Activated CD4-positive, alpha-beta T cell treated with anti-CD3 and anti-CD28 coated beads for 36 hours (primary cell): ENCODE measurements at places on chromosomes 3 and 15. TPM values are rescaled to one million over a fixed set of nuclear protein-coding genes. Genes with fewer than 3 reads are reported as not detected.

DNA sequence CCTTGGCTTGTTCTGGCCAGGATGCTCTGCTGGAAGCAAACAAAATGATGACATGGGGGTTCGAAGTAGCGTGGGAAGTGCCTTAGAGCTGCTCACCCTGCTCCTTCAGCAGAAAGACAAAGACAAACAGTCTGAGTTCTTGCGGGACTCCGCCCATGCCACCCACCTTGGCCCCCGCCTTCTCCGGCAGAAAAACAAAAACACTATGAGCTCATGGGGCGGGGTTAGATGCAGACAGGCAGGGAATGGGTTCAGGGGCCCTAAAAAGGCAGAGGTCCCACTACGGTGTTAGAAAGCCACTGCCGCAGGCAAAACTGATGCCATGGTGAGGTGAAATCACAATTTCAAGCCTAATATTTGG is 9.7 kb upstream of the NCKIPSD start:
- DNase-seq = no peak

- DNase-seq = no peak
Measured at GRCh38 chr3:146067048-146067447, 93.9 kb downstream of the PLOD2 start.

- no peak for DNase-seq
Measured at GRCh38 chr15:29554531-29554930, 267.7 kb downstream of the TJP1 start.

GRCh38 chr15:74200871-74201419 is 1.6 kb downstream of the STRA6 start:
- no peak for DNase-seq

GRCh38 chr15:79743032-79743431 is 153.8 kb downstream of the MTHFS start:
- DNase-seq = no peak

GRCh38 chr3:2915826-2916225 is 194.3 kb downstream of the IL5RA start:
- DNase-seq = no peak

- DNase-seq = no peak
Measured at GRCh38 chr15:48144889-48145288, 24.1 kb downstream of the SLC24A5 start.

GRCh38 chr3:69764121-69764741 is 25.0 kb downstream of the MITF start:
- no peak for DNase-seq

DNA sequence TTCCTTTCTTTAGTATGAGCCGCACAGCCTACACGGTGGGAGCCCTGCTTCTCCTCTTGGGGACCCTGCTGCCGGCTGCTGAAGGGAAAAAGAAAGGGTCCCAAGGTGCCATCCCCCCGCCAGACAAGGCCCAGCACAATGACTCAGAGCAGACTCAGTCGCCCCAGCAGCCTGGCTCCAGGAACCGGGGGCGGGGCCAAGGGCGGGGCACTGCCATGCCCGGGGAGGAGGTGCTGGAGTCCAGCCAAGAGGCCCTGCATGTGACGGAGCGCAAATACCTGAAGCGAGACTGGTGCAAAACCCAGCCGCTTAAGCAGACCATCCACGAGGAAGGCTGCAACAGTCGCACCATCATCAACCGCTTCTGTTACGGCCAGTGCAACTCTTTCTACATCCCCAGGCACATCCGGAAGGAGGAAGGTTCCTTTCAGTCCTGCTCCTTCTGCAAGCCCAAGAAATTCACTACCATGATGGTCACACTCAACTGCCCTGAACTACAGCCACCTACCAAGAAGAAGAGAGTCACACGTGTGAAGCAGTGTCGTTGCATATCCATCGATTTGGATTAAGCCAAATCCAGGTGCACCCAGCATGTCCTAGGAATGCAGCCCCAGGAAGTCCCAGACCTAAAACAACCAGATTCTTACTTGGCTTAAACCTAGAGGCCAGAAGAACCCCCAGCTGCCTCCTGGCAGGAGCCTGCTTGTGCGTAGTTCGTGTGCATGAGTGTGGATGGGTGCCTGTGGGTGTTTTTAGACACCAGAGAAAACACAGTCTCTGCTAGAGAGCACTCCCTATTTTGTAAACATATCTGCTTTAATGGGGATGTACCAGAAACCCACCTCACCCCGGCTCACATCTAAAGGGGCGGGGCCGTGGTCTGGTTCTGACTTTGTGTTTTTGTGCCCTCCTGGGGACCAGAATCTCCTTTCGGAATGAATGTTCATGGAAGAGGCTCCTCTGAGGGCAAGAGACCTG is 13.2 kb downstream of the GREM1 start:
- DNase-seq = peak; percentile 59

DNA sequence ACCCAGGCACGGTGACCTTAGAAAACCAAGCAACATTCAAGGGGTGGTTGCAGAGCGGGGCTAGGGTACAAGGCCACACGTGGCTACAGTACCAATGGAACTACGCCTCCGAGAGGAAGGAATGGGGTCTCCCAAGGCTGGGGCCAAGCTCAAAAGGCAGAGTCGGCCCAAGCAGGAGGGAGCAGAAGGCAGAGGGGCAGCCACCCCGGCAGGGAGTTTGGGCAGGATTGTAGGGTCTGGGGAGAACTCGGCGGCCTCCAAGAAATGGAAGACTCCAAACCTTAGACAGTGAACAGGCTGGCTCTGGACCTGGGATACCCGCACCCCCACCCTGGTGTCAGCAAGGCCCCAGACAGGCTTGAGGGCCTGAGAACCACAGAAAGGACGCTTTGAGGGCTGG is 28.7 kb downstream of the ATRIP start:
- DNase-seq = no peak

GRCh38 chr3:113630956-113631542 is 65.4 kb downstream of the USF3 start:
- no peak for DNase-seq

- DNase-seq = peak; percentile 79
Measured at GRCh38 chr3:101828691-101829436, 20.4 kb upstream of the NFKBIZ start.

DNA sequence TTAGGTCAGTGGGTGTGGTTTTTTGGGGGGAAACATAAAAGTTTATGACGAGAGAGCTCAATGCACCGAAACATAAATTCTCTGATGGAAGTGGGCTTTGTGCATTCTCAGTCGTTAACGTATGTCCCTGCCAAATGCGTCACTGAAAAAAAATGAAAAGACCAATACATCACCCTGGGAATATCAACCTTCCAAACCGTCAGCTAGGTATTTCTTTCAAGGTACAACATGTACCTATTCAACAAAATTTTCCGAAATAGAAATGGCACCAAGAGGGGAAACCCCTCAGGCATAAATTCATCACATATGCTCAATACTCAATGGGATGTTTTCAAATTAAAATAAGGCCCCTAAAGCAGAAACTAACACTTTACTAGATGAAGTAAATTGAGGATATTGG is 266.6 kb upstream of the SUCLG2 start:
- DNase-seq = no peak

- DNase-seq = no peak
Measured at GRCh38 chr15:36053746-36054145, 507.8 kb upstream of the DPH6 start.

DNA sequence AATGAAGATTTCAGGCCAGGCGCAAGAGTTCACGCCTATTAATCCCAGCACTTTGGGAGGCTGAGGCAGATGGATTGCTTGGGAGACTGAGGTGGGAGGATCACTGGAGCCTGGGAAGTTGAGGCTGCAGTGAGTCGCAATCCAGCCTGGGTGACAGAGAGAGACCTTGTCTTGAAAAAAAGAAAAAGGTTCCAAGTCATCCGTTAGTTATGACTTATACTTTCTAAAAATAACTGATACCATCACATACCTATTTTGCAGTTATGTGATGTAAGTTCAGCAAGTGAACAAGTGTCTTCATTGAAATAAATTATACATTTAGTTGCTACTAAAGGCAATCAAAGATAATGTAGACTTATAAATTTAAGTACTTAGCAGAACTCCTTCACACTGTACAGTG is 22.1 kb downstream of the CLPX start:
- DNase-seq = no peak

- peak; percentile 74 for DNase-seq
Measured at GRCh38 chr15:60362321-60363086, 35.3 kb downstream of the ANXA2 start.

OIP5 gene
- total RNA-seq = 14.0 TPM

IL17RD gene
- total RNA-seq = 0.18 TPM

NEDD4 gene
- 22.4 TPM for total RNA-seq

SAXO2 gene
- total RNA-seq = 4.4 TPM

NANOGP8 gene
- not detected for total RNA-seq

IMPG2 gene
- 0.12 TPM for total RNA-seq

NAA50 gene
- total RNA-seq = 122 TPM
